LHCN-M2 (cell line): ENCODE measurements at places on chromosomes 16 and 17. TPM values are rescaled to one million over a fixed set of nuclear protein-coding genes. Genes with fewer than 3 reads are reported as not detected.

GRCh38 chr17:63700528-63701455 is 867 bp upstream of the LIMD2 start:
- DNase-seq = no peak

GRCh38 chr16:86384263-86384649 is 126.1 kb upstream of the FOXF1 start:
- no peak for DNase-seq

AANAT gene
- total RNA-seq = not detected in 2 replicates

TBC1D3C gene
- total RNA-seq = 0.51 and 0.69 TPM in 2 replicates

- DNase-seq = peak; percentile 84
Measured at GRCh38 chr17:60641810-60642220, 35.8 kb upstream of the BCAS3 start.
